Activated CD8-positive, alpha-beta memory T cell treated with anti-CD3 and anti-CD28 coated beads, Interleukin-2, amount 50 U/mL, for 4 hours (primary cell): ENCODE measurements at places on chromosomes 2 and 18.

DNA sequence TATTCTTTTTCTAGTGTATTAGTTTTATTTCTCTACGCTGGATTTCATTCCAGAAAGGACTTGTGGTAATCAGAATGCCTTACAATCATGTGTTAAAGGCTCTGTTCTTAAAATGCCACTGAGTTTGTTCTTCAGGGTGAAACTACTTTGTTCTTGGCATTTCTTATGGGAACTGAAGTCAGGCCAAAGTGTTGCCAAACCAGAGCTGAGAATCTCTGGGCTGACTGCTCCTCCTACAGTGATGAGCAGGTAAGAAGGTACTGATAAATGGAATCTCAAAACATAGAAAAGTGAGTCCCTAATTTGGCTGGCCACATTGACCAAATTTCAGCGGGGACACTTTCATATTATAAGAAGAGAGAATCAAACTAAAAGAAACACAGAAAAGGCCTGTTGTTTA lies 55.1 kb upstream of the ZNF397 start:
- no peak for DNase-seq

GRCh38 chr2:112050316-112050715 lies 4.8 kb upstream of the TMEM87B start:
- DNase-seq, result no peak

GRCh38 chr2:173056705-173057364 lies 18.8 kb upstream of the MAP3K20 start:
- no peak for DNase-seq

DNA sequence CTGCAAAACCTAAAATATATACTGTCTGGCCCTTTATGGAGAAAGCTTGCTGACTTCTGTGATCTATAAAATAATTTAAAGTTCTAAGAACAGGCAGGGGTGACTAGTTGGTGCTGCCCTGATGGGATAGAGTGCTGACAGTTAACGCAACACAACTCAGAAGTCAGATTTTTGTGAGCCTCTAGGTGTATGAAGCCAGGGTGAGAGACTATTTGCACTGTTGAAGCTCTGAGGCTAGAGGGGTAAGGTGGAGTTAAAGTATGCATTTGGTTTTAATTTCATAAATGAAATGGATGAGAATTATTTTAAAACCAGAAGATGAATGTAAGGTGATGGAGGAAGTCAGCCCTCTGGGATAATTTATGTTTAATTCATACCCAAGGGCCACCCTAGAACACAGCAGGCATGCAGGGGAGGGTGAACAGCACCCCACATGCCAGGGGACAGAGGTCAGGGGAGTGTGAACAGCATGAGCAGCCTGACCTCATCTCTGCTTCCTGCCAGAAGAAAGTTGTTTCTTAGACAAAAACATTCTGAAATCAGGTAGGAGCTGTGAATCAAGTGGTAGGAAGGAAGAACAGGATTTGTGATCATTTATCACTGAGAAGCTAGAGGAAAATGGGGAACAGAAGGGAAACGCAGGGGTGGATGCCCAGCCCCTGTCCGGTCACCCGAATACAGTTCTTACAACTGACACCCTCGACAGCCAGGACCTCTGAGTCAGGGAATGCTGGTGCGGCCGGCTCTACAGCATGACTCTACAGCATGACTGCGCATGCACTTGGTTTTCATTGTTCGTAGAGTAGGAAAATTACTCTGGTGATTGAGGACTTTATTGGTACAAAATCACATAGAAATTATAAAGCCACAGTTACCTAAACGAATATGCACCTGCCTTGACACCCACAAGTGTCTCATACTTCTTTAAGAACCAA lies 93.1 kb downstream of the MBP start:
- no peak for DNase-seq

GRCh38 chr2:240451108-240451611 lies 15.7 kb downstream of the GPC1 start:
- no peak for DNase-seq

- DNase-seq, result no peak
Observed at GRCh38 chr2:10601866-10602566, 87.8 kb downstream of the NOL10 start.
